ENCODE measurements at places on chromosomes 12 and 14.

DNA sequence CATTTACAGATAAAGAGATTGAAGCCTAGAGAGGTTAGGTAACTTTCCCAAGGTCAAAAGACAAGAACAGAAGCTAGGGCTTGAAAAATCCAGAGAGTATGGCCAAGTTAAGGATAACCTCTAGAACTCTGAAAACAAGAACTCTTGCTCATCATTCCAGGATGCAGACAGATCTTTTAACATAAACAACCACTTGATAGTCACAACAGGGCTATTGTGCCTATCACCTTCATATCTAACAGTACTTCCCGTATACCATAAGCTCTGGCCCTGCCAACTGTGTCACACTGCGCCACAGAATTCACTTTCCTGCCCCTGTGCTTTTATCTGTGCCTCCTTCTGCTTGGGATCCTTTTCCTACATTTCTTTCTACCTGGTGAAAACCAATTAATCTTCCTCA is 18.2 kb downstream of the ERP29 start:
- no peak for DNase-seq

DNA sequence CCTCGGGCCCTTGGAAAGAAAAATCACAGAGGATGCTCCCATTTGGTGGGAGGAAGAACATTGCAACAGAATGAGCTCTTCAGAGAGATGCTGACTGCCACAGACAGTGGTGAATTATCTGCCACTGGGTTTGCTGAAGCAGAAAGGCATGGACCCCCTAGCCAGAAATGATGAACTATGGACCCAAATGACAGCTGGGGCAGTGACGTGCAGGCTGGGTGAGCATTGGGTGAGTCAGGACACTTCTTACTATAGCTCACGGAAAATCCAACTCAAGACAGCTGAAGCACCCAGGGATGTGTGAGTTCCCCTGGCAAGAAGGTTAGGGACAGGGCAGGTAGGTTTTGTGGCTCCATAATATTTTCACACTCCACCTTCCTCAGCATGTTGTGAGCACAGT is 993.2 kb downstream of the BCL11B start:
- no peak for DNase-seq

DNA sequence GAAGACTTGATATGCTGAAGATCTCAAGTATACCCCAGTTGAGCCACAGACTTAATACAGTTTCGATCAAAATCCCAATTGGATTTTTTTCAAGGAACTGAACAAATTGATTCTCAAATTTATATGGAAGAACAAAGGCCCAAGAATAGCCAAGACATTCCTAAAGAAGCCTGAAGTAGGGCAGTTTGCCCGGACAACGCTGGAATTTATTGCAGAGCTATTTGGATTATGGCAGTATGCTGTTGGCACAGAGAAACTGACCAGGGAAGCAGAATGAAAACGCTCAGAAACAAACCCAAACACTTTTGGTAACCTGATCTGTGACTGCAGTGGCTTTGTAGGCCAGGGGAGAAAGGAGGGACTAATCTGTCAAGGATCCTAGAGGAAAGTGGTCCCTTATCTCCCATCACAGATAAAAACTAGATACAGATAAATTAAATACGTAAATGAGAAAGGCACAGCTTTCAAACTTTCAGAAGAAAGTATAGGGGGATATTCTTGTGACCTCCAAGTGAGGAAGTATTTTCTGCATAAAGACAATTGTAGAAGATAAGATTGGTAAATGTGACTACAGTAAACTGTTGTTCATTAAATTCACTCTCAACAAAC is 35.9 kb upstream of the GSC start:
- no peak for DNase-seq

DNA sequence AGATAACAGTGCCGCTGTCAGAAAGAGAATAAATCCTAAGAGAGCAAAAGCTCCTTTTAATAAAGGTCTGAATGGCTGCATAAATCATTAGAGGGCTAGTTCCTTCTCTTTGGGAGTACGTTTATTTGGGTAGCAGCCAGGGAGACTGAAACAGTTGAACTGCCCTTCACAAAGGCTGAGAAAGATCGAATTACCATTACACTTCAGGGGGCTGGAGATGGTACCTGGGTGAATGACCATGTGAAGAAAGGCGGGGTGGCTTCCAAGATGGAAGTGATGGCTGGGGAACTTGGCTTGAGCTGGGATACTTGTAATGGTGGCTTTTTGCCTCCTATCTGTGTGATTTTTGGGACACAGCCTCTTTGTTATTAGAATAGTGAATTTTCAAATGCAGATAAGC is 1.7 kb upstream of the FGD4 start:
- no peak for DNase-seq

DNA sequence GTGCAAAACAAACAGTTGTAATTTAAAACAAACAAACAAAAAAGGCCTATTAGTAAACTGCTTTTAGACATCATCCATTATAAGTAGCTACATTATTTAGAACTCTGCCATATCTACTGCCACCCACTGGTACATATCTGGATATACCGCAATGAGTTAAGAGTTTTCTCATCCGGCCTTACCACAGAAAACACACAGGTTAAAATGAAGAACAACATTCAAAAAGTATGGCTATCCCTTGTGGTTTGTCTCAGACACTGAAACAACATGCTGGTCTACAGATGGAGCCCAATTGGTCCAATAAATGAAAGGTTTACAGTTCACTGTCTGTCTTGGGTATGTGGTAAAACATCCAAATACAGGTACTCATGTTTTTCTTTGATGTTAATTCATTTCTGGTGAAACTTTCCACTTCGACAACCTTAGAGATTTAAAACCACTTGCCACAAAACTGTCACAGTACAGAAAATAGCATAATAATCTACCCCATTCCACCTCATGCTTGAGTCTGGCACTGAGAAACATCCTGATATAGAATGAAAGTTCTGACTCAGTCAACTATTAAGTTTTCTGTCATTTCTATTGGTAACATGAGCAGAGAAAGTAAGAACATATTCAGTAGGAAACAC is 354.3 kb downstream of the CEP128 start:
- peak; percentile 32 for DNase-seq

DNA sequence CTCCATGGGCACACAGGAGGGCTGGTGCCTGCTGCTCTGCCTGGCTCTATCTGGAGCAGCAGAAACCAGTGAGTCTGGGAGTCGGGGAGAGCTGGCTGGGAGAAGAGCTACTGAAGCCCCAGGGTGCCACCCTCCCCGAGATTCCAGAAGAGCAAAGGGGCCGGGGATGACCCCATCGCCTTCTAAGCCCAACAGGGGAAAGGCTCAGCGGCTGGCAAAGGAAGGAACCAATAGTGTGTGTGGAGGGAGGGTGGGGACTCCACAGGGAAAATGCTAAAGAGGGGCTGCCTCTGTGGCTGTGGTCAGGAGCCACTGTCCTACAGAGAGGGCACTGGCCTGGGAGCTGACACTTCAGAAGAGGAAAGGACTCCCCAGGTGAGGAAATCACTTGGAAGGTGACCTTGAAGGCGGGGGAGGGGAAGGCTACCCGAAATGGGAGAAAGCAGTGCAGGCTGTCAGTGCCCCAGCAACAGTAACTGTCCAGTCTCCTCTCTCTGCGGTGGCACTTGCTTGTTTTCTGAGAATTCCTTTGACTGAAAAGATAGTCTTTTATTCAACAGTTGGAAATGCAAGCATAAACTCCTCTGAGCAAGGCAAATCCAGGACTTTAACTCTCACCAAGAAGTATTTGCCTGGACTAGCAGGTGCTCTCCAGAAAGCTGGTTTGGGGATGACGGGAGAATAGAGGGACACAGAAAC is 552 bp downstream of the TAPBPL start:
- peak; percentile 56 for DNase-seq

GRCh38 chr14:98131406-98131805 is 1140.6 kb downstream of the BCL11B start:
- no peak for DNase-seq

- DNase-seq, result no peak
Measured at GRCh38 chr12:116366456-116366776, 88.9 kb upstream of the MED13L start.

GRCh38 chr12:95966287-95966870 is 23.2 kb downstream of the AMDHD1 start:
- DNase-seq, result no peak

- DNase-seq, result no peak
Measured at GRCh38 chr12:50988051-50988450, 35.7 kb downstream of the HIGD1C start.

- no peak for DNase-seq
Measured at GRCh38 chr12:110913119-110914056, 7.0 kb downstream of the MYL2 start.

DNA sequence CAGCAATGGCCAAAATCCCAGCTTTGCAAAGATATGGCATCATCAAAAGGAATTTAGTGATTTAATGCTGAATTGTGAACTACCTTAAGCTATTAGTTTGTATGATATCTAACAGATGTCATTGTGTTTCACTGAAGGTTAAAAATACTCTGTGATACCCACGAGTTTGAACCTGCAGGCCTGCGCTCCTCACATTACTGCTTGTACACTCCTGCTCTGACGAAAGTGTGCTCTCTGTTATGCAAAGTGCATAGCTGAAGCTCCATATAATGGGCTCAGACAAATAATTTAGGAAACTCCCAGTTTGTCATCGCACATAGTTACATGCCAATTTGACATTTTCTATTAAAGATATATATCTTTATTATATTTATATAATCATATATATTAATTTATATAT is 52.2 kb downstream of the SPPL3 start:
- no peak for DNase-seq

- DNase-seq, result no peak
Measured at GRCh38 chr14:35808076-35808637, 938 bp downstream of the RALGAPA1 start.

- DNase-seq, result no peak
Measured at GRCh38 chr12:57759360-57759980, 4.6 kb downstream of the MARCHF9 start.

- no peak for DNase-seq
Measured at GRCh38 chr12:44531320-44531971, 344.7 kb downstream of the NELL2 start.

GRCh38 chr12:110149086-110149660 is 25.0 kb downstream of the IFT81 start:
- DNase-seq, result no peak

GRCh38 chr12:52498946-52499345 is 5.9 kb upstream of the KRT6A start:
- DNase-seq, result no peak

DNA sequence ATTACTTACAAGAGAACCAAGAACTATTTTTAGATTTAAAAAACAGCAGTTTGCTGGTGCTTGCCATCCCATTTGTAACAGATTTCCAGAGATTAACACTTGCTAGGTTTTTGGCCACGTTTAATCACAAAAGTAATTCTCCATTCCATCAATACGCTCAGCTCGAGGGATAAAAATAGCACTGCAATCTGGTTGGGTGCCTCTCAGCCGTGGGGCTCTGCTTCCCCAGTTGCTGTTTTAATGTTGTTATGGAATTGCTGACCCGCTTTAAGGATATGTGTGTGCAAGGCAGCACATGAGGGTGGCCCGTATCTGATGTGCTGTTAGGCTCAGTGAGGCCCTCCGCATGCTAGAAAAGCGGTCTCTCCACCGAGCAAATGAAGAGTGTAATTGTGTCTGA is 222.2 kb upstream of the TMEM260 start:
- no peak for DNase-seq
